H1 (cell line): ENCODE measurements at places on chromosomes 16 and 17. TPM values are rescaled to one million over a fixed set of nuclear protein-coding genes. Genes with fewer than 3 reads are reported as not detected.

Gene VTN
- not detected in 2 replicates for total RNA-seq

DNA sequence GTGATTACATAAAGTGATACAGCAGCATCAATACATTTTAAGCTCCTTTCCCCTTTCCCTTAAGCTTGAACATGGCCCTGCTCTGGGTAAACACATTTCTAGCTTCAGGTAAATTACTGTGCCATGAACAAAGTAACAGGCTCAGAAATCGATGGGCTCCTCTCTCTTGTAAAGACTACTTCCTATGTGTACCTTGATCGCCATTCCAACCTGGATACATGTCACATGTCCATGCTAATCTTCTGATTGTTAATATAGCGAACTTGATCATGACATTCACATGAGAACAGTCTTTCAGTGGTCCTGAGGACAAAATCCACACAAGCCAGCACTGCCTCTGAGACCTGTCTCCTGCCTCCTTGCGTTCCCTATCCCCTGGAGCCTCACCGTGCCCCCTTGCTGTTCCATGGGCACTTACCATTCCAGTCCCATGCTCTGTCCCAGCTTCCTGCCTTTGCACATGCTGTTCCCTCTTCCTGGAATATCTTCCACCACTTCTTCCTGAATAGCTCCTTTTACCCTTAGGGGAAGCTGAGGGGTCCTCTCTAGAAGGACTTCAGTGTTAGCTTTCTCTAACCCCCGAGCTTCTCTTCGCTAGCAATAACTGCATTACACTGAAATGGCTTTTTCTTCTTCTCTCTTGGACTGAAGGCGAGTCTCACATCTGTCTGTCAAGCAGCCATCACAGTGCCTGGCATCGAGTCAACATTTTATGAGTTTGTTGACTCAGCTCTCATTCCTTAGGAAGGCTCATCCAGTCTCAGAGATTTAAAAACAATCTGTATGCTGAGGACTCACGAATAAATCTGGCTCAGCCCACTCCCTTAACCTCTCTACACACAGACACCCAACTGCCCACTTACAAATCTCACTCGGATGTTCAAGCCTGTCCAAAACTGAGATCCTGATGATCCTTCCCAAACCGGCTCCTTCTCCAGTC lies 93.3 kb downstream of the ASIC2 start:
- DNase-seq = no peak
- H3K27ac ChIP-seq = no peak overlapping the region
- no peaks in the 10 kb centered on the region for H3K36me3 ChIP-seq
- H3K4me3 ChIP-seq = no peak overlapping the region

- H3K4me1 ChIP-seq = peaks cover 20% of the 10 kb centered on the region
- no peak overlapping the region for H3K4me3 ChIP-seq
- no peak for DNase-seq
- H3K36me3 ChIP-seq = no peaks in the 10 kb centered on the region
These were observed 4.4 kb downstream of the CACNA1G start for GRCh38 chr17:50564916-50565315.

GRCh38 chr16:66473654-66474519 lies 46.8 kb downstream of the BEAN1 start:
- DNase-seq = no peak
- no peaks in the 10 kb centered on the region for H3K27me3 ChIP-seq
- H3K4me3 ChIP-seq = no peak overlapping the region
- no peak overlapping the region for H3K27ac ChIP-seq

Gene TPSAB1
- total RNA-seq = not detected in 2 replicates

- no peak overlapping the region for H3K27ac ChIP-seq
- peaks cover 67% of the 10 kb centered on the region for H3K27me3 ChIP-seq
- no peaks in the 10 kb centered on the region for H3K4me1 ChIP-seq
- H3K4me3 ChIP-seq = no peak overlapping the region
These were observed 4.7 kb downstream of the FBXL16 start for GRCh38 chr16:700684-701584.

Gene TMEM92
- 11.9 and 12.2 TPM in 2 replicates for total RNA-seq

Gene LGALS9B
- total RNA-seq = not detected in 2 replicates

DNA sequence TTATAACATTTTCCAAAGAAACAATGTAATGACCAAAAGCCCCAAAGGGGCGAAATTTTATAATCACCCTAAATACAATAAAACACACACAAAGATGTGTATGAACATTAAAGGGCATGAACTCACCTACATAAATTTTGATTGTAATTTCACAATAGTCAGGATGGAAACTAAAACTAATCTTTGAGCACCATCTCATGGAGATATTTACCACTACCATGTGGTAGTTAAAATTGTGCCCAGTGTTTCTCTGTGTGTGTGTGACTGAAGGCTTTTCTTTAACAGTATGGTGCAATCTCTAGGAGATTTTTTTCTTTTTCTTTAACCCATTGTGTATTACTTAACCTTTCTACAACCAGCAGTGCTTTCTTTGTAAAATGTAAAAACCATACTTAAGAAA lies 19.7 kb upstream of the MEIOC start:
- no peaks in the 10 kb centered on the region for H3K4me1 ChIP-seq
- H3K27me3 ChIP-seq = no peaks in the 10 kb centered on the region
- no peak for DNase-seq
- H3K4me3 ChIP-seq = no peak overlapping the region
- no peaks in the 10 kb centered on the region for H3K36me3 ChIP-seq

- no peaks in the 10 kb centered on the region for H3K36me3 ChIP-seq
- no peak overlapping the region for H3K4me3 ChIP-seq
- H3K4me1 ChIP-seq = peaks cover 12% of the 10 kb centered on the region
These were observed 452.1 kb downstream of the WWOX start for GRCh38 chr16:78551487-78552085.

DNA sequence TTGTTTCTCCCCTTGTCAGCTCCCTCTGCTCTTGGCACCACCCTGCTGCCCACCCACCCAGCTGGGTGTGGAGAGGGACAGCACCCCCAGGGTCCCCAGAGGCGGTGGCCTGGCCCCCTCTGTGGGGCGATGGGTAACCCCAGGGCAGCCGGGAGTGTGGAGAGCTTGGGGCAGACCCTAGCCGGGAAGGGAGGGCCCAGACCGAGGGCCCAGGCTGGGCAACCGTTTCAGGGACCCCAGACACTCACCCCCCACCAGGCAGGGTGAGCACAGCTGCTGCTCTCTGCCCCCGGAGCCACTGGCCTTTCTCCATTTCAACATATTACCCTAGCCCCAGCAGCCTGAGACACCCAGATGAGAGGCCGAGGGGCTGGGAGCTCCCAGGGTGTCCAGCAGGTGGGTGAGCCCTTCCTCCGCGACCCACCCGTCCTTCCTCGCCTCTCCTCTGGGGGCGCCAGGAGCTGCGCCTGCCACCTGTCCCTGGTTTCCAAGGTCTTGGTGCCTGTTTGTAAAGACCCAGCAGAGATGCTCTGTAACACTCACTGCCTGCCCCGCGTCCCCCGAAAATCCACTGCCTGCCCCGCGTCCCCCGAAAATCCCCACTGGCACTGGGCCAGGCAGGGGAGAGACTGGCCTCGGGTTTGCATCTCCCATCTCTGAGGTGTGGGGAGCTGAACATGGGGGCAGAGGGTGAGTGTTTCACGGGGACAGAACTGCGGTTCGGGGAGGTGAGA lies 45.4 kb downstream of the BAHCC1 start:
- no peak overlapping the region for H3K27ac ChIP-seq
- H3K4me1 ChIP-seq = 0 out of 2 replicates have a peak, but pooled peaks cover 2% of the 10 kb centered on the region
- no peaks in the 10 kb centered on the region for H3K36me3 ChIP-seq
- DNase-seq = peak; percentile 90

DNA sequence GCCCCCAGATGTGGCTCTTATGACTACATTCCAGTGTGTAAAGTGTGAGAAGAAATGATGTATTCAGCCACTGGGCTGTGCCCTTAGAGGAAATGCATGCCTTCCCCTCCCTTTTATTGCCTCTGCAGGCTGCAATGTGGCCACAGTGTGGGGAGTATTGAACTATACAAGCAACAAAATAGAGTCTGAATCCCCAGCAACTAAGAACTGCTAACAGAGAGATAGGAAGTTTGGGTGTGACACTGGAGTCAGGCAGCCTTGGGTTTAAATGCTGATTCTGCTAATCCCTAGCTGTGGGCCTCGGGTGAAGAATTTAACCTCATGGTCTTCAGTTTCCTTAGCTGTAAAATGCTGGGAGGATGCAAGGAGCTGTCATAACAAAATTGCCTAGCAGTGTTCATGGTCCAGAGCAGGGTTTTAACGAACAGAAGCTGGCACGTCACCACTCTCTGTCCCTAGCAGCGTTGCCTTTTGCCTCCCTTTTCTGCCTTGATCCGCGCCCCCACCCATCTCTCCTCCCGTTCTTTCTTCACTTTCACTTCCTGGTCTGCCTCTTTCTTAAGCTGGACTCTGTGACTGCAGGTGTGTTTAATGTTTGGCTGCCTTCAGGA lies 50.3 kb downstream of the KPNA2 start:
- H3K27ac ChIP-seq = no peak overlapping the region
- H3K4me3 ChIP-seq = no peak overlapping the region
- no peaks in the 10 kb centered on the region for H3K4me1 ChIP-seq
- no peak for DNase-seq
- H3K27me3 ChIP-seq = no peaks in the 10 kb centered on the region

Gene PYDC1
- 3.0 and 3.5 TPM in 2 replicates for total RNA-seq

Gene ALDH3A1
- 0.37 and 0.46 TPM in 2 replicates for total RNA-seq

- peaks cover 3% of the 10 kb centered on the region; the same call in 1 of the 2 replicates for H3K27me3 ChIP-seq
- no peak overlapping the region for H3K27ac ChIP-seq
- no peak overlapping the region for H3K4me3 ChIP-seq
These were observed 13.4 kb downstream of the ADGRG5 start for GRCh38 chr16:57555831-57556230.

- no peak overlapping the region for H3K4me3 ChIP-seq
- no peak overlapping the region for H3K27ac ChIP-seq
- peaks cover 6% of the 10 kb centered on the region for H3K4me1 ChIP-seq
- DNase-seq = no peak
These were observed 117.6 kb downstream of the USP31 start for GRCh38 chr16:23031508-23032098.

DNA sequence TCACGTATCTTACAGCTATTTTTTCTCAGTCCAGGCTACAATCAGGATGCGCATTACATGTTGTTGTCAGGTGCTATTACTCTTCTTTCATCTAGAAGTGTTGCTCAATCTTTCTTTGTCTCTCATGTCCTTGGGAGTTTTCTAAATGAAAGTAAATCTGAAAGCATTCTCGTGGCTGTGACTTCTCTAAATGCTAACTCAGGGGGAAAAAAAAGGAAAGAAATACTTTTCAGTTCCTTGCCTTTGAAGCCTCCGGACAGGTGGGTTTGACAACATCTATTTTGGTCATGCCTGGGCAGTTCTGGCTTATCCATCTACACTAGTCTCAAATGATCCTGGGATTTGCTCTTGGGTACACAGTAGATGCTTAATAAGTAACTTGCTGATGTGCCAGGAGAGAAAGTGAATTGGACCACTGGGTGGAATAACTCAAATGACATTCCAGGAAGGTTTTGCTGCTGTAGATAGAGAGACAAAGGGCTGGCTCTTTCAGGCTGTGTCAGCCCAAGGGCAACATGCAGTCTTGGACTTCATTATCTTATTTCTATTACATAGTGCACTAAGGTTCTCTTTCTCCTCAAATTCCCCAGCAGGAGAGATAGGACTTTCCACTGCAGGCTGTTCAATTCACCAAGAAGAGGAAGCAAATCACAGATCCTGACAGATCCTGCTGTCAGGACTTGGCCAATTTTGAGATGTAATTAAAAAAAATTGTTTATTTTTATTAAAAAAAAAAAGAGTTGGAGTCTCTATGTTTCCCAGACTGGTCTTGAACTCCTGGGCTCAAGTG lies 63.6 kb upstream of the NFAT5 start:
- DNase-seq = no peak
- no peaks in the 10 kb centered on the region for H3K4me1 ChIP-seq
- H3K4me3 ChIP-seq = no peak overlapping the region
- no peaks in the 10 kb centered on the region for H3K36me3 ChIP-seq
- H3K27ac ChIP-seq = no peak overlapping the region
- no peaks in the 10 kb centered on the region for H3K27me3 ChIP-seq

DNA sequence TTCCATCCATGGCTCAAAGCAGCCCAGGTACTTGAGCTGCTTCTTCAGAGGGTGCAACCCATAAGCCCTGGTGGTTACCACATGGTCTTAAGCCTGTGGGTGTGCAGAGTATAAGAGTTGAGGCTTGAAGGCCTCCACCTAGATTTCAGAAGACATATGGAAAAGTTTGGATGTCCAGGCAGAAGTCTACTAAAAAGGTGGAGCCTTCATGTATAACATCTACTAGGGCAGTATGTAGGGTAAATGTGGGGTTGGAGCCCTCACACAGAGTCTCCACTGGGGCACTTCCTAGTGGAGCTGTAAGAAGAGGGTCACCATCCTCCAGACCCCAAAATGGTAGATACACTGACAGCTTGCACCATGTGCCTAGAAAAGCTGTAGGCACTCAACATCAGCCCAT lies 120.9 kb downstream of the HS3ST3A1 start:
- no peaks in the 10 kb centered on the region for H3K4me1 ChIP-seq
- H3K4me3 ChIP-seq = no peak overlapping the region
- no peak overlapping the region for H3K27ac ChIP-seq
- H3K36me3 ChIP-seq = no peaks in the 10 kb centered on the region

DNA sequence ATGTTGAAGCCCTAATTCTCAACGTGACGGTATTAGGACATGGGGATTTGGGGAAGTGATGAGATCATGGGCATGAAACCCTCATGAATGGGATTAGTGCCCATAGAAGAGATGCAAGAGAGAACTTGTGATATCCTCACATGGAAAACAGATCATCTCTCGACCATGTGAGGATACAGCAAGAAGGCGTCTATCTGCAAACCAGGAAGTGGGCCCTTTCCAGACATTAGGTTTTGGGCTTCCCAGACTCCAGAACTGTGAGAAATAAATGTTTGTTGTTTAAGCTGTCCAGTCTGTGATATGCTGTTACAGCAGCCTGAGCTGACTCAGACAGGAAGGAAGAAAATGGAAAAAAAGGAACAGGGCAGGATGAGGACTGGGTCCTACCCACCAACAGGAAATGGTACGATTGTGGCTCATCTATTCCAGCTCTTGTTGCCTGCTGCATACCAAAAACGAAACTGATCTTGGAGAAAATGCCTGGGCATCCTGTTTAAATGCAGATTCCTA lies 21.9 kb upstream of the SSTR2 start:
- no peak overlapping the region for H3K4me3 ChIP-seq
- no peak overlapping the region for H3K27ac ChIP-seq
- no peak for DNase-seq
- H3K27me3 ChIP-seq = no peaks in the 10 kb centered on the region
- H3K36me3 ChIP-seq = no peaks in the 10 kb centered on the region

Gene RGS9
- 14.3 and 20.5 TPM in 2 replicates for total RNA-seq

DNA sequence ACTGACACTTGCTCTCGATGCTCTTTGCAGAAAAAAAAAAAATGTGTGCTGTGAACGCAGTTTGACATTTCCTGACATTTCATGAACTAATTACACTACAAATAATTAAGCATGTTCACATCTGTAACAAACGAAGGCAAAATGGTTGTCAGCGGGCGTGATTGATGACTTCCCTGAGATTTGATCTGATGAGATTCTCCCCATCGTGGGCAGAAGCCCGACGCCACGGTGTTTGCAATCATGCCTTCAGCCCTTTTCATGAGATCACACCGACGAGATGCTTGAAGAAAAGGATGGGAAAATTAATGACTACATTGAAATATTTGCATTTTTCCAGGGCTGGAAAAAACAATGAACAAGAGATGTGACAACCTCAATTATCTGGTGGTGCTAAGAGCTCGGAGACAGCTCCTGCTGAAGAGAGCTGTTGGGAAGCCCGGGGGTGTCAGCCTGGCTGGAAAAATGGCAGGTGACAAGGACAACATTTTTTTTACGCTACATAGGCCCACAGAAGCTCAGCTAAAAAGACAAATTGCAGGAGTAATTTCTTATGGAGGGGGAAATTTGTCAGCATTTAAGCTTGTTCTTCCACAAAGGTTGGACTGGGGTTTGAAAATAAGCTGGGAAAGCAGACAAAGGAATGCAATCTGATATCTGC lies 259.4 kb upstream of the IRX3 start:
- no peak overlapping the region for H3K4me3 ChIP-seq
- H3K27me3 ChIP-seq = no peaks in the 10 kb centered on the region
- H3K36me3 ChIP-seq = no peaks in the 10 kb centered on the region
- DNase-seq = no peak
